ENCODE measurements at places on chromosomes 6 and 20. TPM values are rescaled to one million over a fixed set of nuclear protein-coding genes. Genes with fewer than 3 reads are reported as not detected.

DNA sequence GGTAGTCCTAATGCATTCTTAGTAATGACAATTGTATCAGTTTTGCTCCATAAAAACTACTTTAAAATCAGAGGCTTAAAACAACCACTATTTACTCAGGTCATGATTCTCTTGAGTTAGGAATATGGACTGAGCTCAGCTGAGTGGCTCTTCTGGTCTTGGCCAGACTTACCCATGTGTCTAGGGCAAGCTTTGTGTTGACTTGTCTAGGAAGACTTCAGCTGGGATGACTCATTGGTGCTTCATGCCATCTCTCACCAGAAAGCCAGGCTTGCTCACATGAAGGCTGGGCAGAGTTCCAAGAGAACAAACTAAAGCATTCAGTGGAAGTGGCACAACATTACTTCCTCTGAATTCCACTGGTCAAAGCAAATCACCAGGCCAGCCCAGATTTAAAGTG lies 155.3 kb downstream of the DHX35 start:
- DNase-seq = no peak

DNA sequence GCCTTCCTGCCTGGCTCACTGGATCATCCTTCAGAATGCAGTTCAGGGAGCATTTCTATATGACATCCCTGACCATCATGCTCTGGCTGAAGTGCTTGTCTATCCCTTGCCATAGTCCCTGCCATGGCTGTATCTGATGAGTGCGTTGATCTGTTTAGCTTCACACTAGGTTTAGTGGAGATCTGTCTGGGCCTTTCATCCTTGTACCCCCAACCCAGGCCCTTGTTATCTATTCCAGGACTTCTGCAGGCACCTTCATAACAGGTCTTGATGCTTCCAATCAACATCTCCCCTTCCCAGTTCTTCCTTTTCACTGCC lies 102.4 kb downstream of the QRSL1 start:
- DNase-seq = no peak

GRCh38 chr6:2550247-2550646 lies 200.5 kb downstream of the MYLK4 start:
- no peak for DNase-seq

DNA sequence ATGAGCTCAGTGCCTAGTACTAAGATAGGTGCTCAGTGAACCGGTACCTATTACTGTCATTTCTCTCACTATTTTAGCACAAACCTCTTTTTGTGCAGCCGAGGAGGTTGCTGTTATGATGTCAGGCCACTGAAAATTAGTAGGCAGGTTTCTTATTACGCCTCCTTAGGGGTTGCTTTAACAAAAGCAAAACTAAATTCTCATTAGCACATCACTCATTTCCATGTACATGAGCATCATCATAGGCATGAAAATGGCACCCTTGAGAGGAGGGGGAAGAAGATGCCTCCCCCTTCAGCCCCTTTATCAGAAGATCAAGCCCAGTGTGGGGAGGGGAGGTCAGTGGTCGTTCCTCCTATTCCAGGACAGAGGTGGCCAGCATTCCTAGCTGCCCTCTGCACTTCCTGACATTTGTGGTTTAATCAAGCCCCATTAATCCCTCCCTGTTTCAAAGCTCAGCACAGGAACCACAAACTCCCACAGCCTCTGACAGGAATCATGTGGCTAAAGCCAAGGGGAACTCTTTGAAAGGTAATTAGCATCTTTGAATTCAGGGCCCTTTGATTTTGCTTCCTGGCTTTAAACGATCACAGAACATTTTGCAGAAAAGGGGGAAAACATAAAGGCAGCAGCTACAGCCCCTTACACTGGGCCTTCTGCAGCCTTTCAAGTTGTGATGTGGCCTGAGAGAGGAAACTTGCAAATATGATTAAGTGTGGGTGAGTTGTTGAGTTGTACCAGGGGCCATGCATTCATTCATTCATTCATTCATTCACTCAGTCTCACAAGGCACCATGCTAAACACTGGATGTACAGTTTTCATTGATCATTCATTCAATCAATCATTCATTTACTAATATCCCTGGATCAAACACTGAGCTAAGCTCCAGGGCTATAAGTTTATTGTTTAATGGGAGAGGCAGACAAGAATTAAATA lies 31.9 kb upstream of the PSMF1 start:
- no peak for DNase-seq

DNA sequence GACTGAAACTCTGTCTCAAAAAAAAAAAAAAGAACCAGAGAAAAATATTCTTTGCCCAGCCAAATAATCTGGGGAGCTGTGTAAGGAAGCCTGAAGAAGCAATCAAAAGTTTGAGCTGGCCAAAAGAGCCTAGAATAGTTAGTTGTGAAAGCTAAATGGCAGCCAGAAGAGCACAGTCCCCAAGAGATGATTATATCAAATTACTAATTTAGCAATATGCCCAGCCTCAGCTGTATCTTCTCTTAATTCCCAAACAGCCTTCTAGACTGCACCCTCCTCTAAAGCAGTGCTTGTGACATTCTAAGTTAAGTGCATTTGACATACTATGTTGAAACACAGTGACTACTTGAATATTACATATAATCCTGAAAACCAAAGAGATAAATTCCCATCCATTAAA lies 38.9 kb downstream of the CDK19 start:
- no peak for DNase-seq

DNA sequence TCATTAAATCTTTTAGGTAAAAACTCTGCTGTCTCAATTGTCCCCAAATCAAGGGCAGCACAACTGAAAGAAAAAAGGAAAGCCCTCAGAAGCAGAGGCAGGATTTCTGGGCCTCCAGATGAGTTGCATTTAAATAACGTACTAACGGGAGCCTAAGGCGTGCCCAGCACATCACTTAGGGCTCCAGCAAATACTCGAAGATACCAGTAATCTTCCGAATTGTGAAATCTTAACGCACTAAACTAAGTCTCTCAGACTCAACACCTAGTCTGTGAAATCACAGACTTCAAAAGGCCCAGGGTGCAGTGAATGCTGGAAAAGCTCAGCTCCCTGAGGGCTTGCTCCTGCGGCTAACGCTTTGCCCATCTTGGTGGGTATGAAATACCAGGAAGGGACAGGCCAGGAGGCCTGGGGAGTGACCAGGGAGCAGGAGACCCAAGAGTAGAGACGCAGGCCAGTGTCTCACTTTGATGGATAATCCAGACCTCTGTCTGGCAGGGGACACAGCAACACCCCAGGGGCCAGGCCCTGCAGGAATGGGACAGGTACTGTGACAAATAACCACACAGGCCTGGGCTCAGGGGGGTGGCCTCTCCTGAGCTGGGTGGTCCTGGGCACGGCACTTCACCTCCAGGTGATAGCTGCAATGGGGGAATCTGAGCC lies 36.4 kb downstream of the RRBP1 start:
- DNase-seq = peak; percentile 38

- peak; percentile 88 for DNase-seq
Observed at GRCh38 chr6:148999929-149000468, 253.2 kb downstream of the UST start.

GRCh38 chr6:167299641-167300308 lies 8.7 kb downstream of the UNC93A start:
- no peak for DNase-seq

GRCh38 chr20:45059022-45059728 lies 41.8 kb downstream of the KCNS1 start:
- DNase-seq = no peak

GRCh38 chr6:116096979-116097816 lies 3.5 kb upstream of the NT5DC1 start:
- DNase-seq = no peak

DNA sequence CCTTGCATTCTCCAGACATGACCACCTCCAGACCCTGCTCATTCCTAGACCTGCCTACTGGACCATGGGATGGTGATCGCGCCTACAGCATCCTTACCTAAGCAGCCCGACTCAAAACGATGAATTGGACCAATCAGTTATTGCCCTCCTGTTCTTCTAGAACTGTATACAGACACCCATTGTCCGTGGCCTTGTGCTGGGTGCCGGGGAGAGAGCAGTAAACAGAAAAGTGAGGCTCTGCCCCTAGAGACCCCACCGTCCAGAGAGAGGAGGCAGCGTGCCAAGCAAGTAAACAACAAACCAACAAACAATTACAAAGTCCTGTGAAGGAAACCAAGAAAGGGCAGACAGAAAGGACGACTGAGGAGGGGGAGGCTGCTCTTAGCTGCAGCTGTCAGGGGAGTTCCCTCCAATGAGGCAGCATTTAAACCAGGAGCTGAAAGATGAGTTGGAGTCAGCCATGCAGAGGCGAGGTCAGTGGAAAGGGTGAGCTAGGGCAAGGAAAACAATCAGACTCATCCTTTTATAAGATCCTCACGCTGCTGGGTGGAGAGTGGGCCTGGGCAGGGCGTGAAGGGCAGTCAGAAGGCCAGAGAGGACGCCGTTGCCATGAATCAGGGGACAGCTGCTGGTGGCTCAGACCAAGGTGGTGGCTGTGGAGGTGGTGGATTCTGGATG lies 37.6 kb upstream of the BLCAP start:
- DNase-seq = no peak

GRCh38 chr6:164114651-164115050 lies 700.1 kb downstream of the QKI start:
- DNase-seq = no peak

- no peak for DNase-seq
Observed at GRCh38 chr6:39114388-39114703, 640 bp downstream of the SAYSD1 start.

The CDSN gene
- 0.05 TPM for polyA plus RNA-seq

The PRDM13 gene
- polyA plus RNA-seq = not detected

The TGM6 gene
- polyA plus RNA-seq = not detected

The MCHR2 gene
- not detected for polyA plus RNA-seq

The ACTR5 gene
- polyA plus RNA-seq = 7.1 TPM

Measured in ovary (tissue), 10 donors.